Bronchial epithelial cell (primary cell): ENCODE measurements at places on chromosomes 4 and X. TPM values are rescaled to one million over a fixed set of nuclear protein-coding genes. Genes with fewer than 3 reads are reported as not detected.

SPP1 gene
- total RNA-seq: not detected in 2 replicates

AREG gene
- total RNA-seq: 197 and 272 TPM in 2 replicates

PABPC4L gene
- total RNA-seq: under 0.01 TPM in 2 replicates

TKTL1 gene
- not detected in 2 replicates for total RNA-seq

EVC2 gene
- 8.2 and 9.5 TPM in 2 replicates for total RNA-seq

CXorf49 gene
- not detected in 2 replicates for total RNA-seq

SSX4 gene
- total RNA-seq: not detected in 2 replicates

HS3ST1 gene
- 1.8 and 2.4 TPM in 2 replicates for total RNA-seq

GUCY1B1 gene
- 2.1 and 4.6 TPM in 2 replicates for total RNA-seq

WNK3 gene
- total RNA-seq: 0.26 and 0.51 TPM in 2 replicates

GPC4 gene
- 0.26 and 0.64 TPM in 2 replicates for total RNA-seq

STAP1 gene
- total RNA-seq: under 0.01 TPM in 1 of 2 replicates, not detected in the other

SPON2 gene
- total RNA-seq: 5.4 and 6.3 TPM in 2 replicates

ARMCX5 gene
- 17.4 and 20.2 TPM in 2 replicates for total RNA-seq

ENPEP gene
- not detected in 2 replicates for total RNA-seq

FGF16 gene
- not detected in 2 replicates for total RNA-seq

NKX6-1 gene
- total RNA-seq: not detected in 2 replicates

MGAT4D gene
- not detected in 2 replicates for total RNA-seq

GEMIN8 gene
- 7.9 and 14.2 TPM in 2 replicates for total RNA-seq

SPANXB1 gene
- total RNA-seq: not detected in 2 replicates

GAGE12J gene
- not detected in 2 replicates for total RNA-seq

MFAP3L gene
- total RNA-seq: 1.6 and 5.5 TPM in 2 replicates

C4orf46 gene
- total RNA-seq: 2.3 and 3.4 TPM in 2 replicates

KLHL4 gene
- total RNA-seq: 0.13 and 0.26 TPM in 2 replicates

ABLIM2 gene
- total RNA-seq: 1.1 and 2.8 TPM in 2 replicates

PGRMC2 gene
- 7.9 and 12.4 TPM in 2 replicates for total RNA-seq

SOX3 gene
- not detected in 2 replicates for total RNA-seq

TRIM75 gene
- total RNA-seq: not detected in 2 replicates

TSPYL2 gene
- 8.7 and 12.9 TPM in 2 replicates for total RNA-seq

TMPRSS11D gene
- total RNA-seq: 8.7 and 15.1 TPM in 2 replicates

UGT2A1 gene
- total RNA-seq: not detected in 2 replicates

MPP1 gene
- 1.1 and 2.2 TPM in 2 replicates for total RNA-seq

BCLAF3 gene
- total RNA-seq: 3.4 and 5.6 TPM in 2 replicates

BEX4 gene
- total RNA-seq: 10.3 and 17.8 TPM in 2 replicates

ADGRG4 gene
- total RNA-seq: not detected in 2 replicates

MAGEA9B gene
- total RNA-seq: not detected in 2 replicates

USP51 gene
- 0.13 and 0.26 TPM in 2 replicates for total RNA-seq

WDR44 gene
- 7.1 and 9.7 TPM in 2 replicates for total RNA-seq

TMEM150C gene
- total RNA-seq: under 0.01 and 0.13 TPM in 2 replicates

ITGB1BP2 gene
- total RNA-seq: 1.1 and 2.4 TPM in 2 replicates

SOD3 gene
- total RNA-seq: 0.13 TPM in 1 of 2 replicates, not detected in the other

HAUS3 gene
- total RNA-seq: 8.4 and 9.2 TPM in 2 replicates

MAGEA2B gene
- total RNA-seq: not detected in 2 replicates

LRP2BP gene
- 0.53 and 0.64 TPM in 2 replicates for total RNA-seq

MEPE gene
- not detected in 2 replicates for total RNA-seq

NUDT9 gene
- total RNA-seq: 19.0 and 19.1 TPM in 2 replicates

TAF7L gene
- total RNA-seq: under 0.01 TPM in 1 of 2 replicates, not detected in the other

PTCHD1 gene
- total RNA-seq: under 0.01 TPM in 1 of 2 replicates, not detected in the other

ANOS1 gene
- 0.26 and 0.38 TPM in 2 replicates for total RNA-seq

HPGDS gene
- not detected in 2 replicates for total RNA-seq

PCDH7 gene
- total RNA-seq: 12.1 and 16.4 TPM in 2 replicates

ZCCHC18 gene
- not detected in 2 replicates for total RNA-seq

AR gene
- under 0.01 TPM in 2 replicates for total RNA-seq

PRICKLE3 gene
- total RNA-seq: 12.1 and 13.4 TPM in 2 replicates

PRR32 gene
- total RNA-seq: not detected in 2 replicates

FMR1NB gene
- total RNA-seq: not detected in 2 replicates
